ENCODE measurements at places on chromosomes 7 and 10.

- DNase-seq = no peak
Observed at GRCh38 chr7:150620061-150620460, 12.1 kb downstream of the GIMAP6 start.

GRCh38 chr7:92808635-92809034 lies 27.7 kb downstream of the CDK6 start:
- no peak for DNase-seq

DNA sequence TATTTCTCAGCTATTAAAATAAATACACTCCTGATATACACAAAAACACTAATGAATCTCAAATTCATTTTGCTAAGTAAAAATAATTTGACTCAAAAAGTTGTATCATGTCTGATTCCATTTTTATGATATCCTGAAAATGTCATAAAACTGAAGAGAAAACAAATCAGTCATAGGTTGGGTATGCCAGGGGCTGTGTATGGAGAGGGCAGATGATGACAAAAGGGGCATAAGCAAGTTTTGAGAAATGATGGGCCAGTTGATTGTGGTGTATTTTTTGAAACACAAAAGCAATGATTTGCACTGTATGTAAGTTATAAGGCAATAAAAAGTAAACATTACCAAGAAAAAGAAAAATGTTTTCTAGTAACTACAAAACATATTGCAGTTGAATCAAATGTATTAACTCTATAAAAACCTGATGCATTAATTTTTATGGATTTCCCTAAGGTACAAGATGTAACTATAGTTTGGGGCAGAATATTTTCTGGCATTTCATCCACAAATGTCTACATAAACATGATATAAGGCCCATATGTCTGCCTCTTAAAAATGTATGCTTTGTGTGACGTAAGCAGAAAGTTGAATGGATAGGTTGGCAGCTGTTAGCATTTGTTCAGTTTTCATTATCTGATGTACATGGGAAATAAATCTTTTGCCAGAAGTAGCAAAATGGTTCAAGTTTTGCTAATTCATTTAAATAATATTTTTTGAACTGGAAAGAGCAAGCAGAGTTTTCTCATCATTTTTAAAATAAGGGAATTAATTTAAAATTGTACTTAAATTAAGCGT lies 35.1 kb upstream of the ING3 start:
- no peak for DNase-seq

DNA sequence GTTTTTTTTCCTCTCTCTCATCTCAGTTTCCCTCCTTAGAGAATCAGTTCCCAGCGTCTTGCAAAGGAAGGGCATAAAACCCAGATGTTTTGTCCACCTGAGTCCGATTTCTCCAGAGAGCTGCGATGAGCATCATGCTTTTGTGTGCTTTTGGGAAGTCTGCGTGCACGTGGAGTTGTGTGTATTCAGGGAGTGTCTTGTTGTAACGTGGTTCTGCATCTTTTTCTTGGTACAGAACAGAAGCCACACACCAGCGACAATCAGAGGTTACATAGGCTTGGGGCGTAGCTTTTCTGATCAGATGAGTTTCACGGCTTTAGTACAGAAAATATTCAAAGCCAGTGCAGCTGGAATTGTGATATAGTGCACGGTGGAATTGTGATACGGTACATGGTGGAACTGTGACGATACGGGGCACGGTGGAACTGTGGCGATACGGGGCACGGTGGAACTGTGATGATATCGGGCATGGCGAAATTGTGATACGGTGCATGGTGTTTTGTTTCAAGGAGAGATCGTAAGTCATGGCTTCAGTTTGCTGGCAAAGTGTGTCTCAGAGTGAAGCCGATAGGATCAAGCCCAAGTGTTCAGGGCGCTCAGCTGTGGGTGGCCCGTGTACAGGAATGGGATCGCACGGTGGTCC lies 32.8 kb downstream of the FOXK1 start:
- DNase-seq = no peak

DNA sequence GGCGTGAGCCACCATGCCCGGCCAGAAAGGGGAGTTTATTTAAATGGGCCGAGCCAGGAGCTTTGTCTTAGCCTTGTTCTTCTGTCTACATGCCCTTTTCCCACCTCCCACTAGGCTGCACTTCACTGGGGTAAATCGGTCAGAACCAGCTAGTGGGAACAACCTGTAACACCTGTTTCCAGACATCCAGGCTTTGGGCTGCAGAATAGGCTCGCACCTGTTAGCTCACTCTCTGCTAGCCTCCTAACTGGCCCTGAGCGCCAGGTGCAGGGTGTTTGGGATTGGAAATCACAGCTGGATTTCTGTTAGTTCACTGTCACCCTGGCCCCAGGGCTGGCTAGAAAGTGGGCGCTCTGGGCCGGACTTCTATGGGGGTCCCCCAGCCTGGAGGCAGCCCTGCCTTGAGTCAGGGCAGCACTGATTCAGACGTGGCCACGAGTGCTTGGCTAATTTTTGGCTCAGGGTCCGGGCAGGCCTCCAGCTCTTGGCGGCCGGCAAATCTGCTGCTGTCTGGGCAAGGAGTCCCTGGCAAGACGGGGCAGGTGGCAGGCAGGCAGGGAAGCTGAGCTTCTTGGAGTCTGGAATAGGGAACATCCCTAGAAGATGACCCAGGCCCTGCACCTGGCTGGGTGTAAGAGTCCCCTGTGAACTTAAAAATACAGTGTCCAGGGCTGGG lies 48.6 kb downstream of the GTF2IRD1 start:
- no peak for DNase-seq

DNA sequence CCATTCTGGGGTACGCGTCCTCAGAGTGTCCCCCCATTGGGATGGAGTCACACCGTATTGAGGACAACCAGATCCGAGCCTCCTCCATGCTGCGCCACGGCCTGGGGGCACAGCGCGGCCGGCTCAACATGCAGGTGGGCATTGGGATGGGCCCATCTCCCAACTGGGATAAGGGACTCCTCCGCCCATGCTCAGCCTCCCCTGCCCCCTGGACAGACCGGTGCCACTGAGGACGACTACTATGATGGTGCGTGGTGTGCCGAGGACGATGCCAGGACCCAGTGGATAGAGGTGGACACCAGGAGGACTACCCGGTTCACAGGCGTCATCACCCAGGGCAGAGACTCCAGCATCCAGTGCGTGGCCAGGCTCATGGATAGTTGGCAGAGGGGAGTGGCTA lies 5.8 kb downstream of the AEBP1 start:
- no peak for DNase-seq

DNA sequence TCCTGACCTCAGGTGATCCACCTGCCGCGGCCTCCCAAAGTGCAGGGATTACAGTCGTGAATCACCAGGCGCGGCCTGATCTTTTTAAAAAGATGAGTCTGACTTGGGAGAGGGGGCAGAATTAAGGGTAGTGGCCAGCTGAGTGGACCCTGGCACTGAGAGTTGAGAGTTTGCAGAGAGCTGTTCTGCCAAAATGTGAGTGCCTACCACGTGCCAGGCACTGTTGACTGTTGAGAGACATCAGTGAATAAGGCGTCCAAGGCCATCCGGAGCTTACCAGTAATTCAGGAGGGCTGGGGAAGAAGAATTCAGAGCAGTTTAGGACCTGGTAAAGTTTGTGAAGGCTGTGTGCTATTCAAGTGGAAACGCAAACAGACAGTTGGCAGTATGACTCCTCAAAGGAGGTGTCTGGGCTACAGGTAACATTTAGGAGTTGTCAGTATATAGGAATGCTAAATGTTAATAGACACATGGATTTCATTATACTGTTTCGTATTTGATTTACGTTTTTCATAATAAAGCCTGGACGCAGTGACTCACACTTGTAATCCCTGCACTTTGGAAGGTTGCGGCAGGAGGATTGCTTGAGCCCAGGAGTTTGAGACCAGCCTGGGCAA lies 1.5 kb downstream of the NIPSNAP2 start:
- no peak for DNase-seq

- DNase-seq = no peak
Observed at GRCh38 chr7:116971869-116972268, 18.6 kb downstream of the ST7 start.

DNA sequence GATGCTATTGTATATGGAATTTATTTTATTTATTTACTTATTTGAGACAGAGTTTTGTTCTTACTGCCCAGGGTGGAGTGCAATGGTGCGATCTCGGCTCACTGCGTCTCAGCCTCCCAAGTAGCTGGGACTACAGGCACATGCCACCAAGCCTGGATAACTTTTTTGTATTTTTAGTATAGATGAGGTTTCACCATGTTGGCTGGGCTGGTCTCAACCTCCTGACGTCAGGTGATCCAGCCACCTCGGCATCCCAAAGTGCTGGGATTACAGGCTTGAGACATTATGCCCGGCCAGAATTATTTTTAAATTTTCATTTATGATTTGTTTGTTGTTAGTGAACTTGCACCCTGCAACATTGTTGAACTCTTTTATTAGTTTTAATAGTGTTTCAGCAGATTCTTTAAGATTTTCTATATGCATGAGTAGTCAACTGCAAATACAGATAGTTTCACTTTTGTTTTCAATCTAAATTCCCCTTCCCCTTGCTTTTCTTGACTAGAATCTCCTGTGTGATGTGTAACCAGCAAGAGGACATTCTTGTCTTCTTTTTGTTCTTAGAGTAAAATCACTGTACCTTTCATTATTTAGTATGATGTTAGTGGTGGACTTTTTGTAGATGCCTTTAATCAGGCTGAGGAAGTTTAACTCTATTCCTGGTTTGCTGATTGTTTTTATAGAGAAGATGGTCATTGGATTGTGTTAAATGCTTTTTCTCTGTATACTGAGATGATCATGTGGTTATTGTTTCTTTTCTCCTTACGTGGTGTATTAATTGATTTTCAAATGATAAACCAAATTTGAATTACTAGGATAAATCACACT lies 27.8 kb downstream of the ZNF33A start:
- DNase-seq = no peak

DNA sequence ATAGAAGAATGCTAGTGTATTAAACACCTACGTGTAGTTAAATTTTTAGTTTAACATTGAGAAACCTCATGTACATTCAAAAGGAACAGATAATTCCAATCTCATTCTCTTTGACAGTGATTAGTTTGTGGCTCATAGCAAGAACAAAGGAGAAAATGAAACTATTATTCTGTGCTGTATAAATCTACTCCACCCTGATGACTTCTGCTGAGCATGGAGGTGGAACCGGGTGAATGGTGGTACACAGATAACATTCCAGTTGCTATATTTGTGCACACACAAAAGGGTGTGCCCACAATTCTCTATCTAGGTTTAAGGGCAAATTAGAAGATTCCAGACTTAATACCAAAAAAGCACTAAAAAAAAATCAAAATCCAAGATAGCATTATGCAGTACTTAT lies 17.0 kb upstream of the RALA start:
- no peak for DNase-seq

DNA sequence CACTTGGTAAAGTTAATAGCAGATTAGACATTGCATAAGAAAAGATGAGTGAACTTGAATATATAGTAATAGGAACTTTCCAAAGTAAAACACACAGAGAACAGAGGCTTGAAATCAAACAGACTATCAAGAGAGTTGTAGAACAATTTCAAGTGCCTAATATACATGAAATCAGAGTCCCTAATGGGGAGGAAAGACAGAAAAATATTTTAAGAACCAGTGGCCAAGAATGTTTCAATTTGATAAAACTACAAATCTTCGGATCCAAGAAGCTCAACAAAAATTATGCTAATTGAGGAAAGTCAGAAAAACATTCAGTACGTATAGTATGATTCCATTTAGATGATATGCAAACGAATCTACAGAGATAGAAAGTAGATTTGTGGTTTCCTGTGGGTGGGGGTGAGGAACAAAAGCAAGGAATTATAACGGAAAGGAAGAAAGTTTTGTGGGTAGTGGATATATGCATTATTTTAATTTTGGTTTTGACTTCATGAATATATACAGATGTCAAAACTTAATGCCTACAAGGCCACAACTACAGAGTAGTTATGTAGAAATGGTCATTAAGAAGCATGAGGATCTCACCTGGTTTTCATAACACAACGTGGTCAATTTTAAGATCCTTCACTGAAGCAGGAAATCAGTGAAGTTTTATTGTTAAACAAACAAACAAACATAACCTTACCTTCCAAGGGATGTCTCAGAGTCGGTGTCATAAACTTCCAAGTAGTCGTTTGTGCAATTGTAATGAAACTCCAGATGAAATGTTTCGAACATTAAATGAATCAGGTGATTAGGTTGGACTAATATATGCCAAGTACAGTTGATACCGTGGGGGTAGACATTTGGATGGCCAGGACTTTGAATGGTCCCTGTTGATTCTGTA lies 62.0 kb downstream of the CUBN start:
- no peak for DNase-seq

All from NCI-H1930 (cell line).